ENCODE measurements at places on chromosomes 4 and X.

DNA sequence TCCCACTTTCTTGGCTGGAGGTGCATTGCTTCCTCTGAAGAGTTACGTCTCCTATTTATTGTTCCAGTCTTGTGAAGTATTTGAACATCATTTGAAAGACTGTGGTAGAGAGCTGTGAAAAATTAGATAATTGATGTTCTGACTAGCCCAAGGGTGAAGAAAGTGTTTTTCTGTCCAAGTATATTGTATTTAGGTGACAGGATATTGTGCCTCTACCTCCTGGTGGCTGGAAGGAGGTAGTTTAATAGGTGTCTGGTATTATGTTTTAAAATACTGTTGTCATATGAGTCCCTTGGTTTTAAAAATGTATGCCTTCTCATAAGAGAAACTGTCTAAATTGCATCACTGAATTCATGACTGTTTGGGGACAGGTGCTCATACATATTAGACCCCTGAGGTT lies 226.0 kb downstream of the SPRY1 start:
- H3K4me3 ChIP-seq, result no peak overlapping the region
- no peaks in the 10 kb centered on the region for H3K4me1 ChIP-seq
- H3K36me3 ChIP-seq, result no peaks in the 10 kb centered on the region

- no peak for DNase-seq
- no peaks in the 10 kb centered on the region for H3K36me3 ChIP-seq
These were observed 52.1 kb downstream of the VSIG4 start for GRCh38 chrX:65987811-65988210.

DNA sequence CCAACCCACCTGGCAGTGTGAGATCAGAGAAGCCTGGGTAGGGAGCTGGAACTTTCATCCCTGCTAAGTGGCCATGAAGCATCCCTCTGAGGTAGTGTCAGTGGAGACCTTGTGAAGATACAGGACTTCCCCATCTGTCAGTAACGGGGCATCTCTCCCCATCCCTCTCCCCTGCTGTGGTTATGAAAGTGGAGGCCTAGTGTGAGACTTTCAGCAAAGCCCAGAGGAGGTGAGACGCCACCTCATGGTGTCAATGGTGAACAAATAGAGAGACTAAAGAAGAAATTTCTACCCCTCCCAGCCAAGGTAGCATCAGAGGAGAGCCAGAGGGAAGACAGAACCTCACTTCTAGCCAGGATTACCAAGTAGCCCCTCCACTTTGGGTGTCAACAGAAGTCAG lies 150.2 kb downstream of the VEGFC start:
- no peak for DNase-seq
- H3K27me3 ChIP-seq, result no peaks in the 10 kb centered on the region
- H3K4me3 ChIP-seq, result no peak overlapping the region

DNA sequence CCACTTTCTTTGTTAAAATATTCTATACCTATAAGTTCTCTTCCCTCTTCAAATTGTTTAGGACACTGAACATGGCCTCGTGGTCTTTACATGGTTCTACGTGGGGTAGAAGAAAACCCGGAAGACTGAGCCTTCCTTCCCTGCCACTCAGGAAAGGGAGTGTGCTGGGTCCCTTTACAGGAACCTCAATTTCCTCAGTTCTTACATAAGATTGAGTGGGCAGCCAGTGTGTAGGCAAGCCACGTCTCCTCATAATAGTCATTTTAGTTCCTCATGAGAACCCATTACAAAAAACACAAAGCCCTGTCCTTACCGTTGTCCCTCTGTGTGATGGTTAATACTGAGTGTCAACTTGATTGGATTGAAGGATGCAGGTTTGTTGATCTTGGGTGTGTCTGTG lies 28.7 kb upstream of the SMIM10L2A start:
- H3K4me3 ChIP-seq, result no peak overlapping the region
- no peak overlapping the region for H3K27ac ChIP-seq
- H3K4me1 ChIP-seq, result no peaks in the 10 kb centered on the region
- no peaks in the 10 kb centered on the region for H3K36me3 ChIP-seq
- H3K27me3 ChIP-seq, result no peaks in the 10 kb centered on the region

GRCh38 chrX:27917713-27918500 lies 63.3 kb downstream of the DCAF8L1 start:
- no peak for DNase-seq
- H3K4me1 ChIP-seq, result no peaks in the 10 kb centered on the region
- H3K27ac ChIP-seq, result no peak overlapping the region
- no peaks in the 10 kb centered on the region for H3K36me3 ChIP-seq
- no peak overlapping the region for H3K4me3 ChIP-seq
- H3K27me3 ChIP-seq, result no peaks in the 10 kb centered on the region

DNA sequence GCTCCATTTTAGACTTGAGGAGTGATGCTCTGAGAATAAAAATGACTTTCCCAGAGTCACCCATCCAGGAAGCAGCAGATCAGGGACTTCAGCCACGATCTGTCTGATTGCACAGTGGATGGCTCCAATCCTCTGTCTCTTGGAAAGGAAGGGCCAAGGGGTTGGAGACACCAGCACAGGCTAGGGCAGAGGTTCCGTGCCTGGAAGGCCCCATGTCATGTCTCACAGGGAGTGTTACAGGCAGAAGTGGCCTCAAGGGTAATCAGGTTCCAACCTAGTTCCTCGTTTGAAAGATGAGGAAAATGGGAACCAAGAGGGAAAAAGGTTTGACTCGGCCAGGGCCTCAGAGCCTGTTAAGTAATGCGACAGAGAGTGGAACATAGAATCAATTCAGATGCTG lies 160.0 kb downstream of the EFNB1 start:
- H3K27me3 ChIP-seq, result no peaks in the 10 kb centered on the region
- no peaks in the 10 kb centered on the region for H3K4me1 ChIP-seq
- DNase-seq, result no peak
- peak overlapping the region; percentile 76 for H3K27ac ChIP-seq
- H3K36me3 ChIP-seq, result no peaks in the 10 kb centered on the region

DNA sequence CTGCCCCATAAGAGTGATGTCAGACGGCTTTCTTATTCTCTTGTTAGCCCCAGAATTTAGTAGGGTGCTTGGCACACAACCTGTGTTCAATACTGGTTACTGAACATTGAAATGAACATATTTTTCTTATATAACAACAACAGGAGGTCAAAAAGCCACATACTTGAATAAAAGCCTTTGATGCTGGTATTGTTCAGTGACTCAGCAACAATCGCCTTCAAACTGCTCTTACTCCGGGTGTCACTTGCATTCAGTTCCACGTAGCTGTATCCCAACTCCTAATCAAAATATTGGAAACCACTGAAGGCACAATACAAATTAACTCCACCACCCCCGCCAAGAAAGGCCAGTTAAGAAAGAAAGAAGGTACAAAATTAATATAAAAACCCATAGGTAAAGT lies 61.5 kb downstream of the RFC1 start:
- H3K27me3 ChIP-seq, result no peaks in the 10 kb centered on the region
- H3K4me1 ChIP-seq, result no peaks in the 10 kb centered on the region
- H3K4me3 ChIP-seq, result no peak overlapping the region
- DNase-seq, result no peak

GRCh38 chr4:143071351-143071750 lies 113.4 kb upstream of the USP38 start:
- DNase-seq, result no peak
- H3K27me3 ChIP-seq, result no peaks in the 10 kb centered on the region
- H3K4me3 ChIP-seq, result no peak overlapping the region
- no peak overlapping the region for H3K27ac ChIP-seq

GRCh38 chrX:106726485-106727437 lies at the start of gene RNF128:
RNF128 (plus strand) TSS chrX:106726701; CDS start chrX:106726914, 213 bp downstream.
- DNase-seq, result no peak
- H3K27ac ChIP-seq, result no peak within 1 kb of the TSS
- peak within 1 kb of the TSS; percentile 46 for H3K4me3 ChIP-seq
- H3K4me1 ChIP-seq, result peaks cover 11% of the 10 kb centered on the region
- H3K36me3 ChIP-seq, result no peaks in the 10 kb centered on the region

GRCh38 chr4:26454961-26455360 lies 35.3 kb downstream of the CCKAR start:
- no peaks in the 10 kb centered on the region for H3K36me3 ChIP-seq
- H3K4me3 ChIP-seq, result no peak overlapping the region
- no peaks in the 10 kb centered on the region for H3K27me3 ChIP-seq
- H3K27ac ChIP-seq, result no peak overlapping the region
- no peaks in the 10 kb centered on the region for H3K4me1 ChIP-seq

- no peak overlapping the region for H3K4me3 ChIP-seq
- H3K4me1 ChIP-seq, result peaks cover 5% of the 10 kb centered on the region
- H3K27me3 ChIP-seq, result peaks cover 9% of the 10 kb centered on the region
- no peak for DNase-seq
These were observed 220.1 kb downstream of the AFAP1 start for GRCh38 chr4:7719354-7720174.

DNA sequence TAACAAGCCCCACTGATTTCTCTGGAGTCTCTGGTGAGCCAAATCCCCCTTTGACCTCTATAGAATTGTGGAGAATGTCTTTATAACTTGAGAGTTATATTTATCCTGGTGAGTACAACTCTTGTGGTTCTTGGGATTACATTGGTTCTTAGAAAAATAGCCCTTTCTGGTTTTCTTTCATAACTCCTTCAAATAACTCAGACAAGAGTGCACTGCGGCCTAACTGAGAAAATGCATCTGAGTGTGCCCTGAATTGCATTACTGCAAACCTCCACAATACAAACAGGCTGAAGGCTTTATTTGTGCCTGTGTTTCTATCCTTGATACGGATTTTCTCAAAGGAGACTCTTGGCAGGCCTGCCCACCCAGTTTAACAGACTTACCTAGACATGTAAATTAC lies 2.7 kb downstream of the BEX3 start:
- H3K27me3 ChIP-seq, result no peaks in the 10 kb centered on the region
- H3K36me3 ChIP-seq, result no peaks in the 10 kb centered on the region
- no peak overlapping the region for H3K27ac ChIP-seq
- DNase-seq, result no peak
- H3K4me1 ChIP-seq, result peaks cover 6% of the 10 kb centered on the region

GRCh38 chrX:103376118-103376978 lies at the start of gene BEX3:
BEX3 (plus strand) TSS chrX:103376538; CDS start chrX:103377522, 984 bp downstream.
- peak within 1 kb of the TSS; percentile 88 for H3K27ac ChIP-seq
- no peaks in the 10 kb centered on the region for H3K36me3 ChIP-seq
- H3K27me3 ChIP-seq, result no peaks in the 10 kb centered on the region
- H3K4me3 ChIP-seq, result peak within 1 kb of the TSS; percentile 86
- H3K4me1 ChIP-seq, result no peaks in the 10 kb centered on the region
- DNase-seq, result peak; percentile 70

DNA sequence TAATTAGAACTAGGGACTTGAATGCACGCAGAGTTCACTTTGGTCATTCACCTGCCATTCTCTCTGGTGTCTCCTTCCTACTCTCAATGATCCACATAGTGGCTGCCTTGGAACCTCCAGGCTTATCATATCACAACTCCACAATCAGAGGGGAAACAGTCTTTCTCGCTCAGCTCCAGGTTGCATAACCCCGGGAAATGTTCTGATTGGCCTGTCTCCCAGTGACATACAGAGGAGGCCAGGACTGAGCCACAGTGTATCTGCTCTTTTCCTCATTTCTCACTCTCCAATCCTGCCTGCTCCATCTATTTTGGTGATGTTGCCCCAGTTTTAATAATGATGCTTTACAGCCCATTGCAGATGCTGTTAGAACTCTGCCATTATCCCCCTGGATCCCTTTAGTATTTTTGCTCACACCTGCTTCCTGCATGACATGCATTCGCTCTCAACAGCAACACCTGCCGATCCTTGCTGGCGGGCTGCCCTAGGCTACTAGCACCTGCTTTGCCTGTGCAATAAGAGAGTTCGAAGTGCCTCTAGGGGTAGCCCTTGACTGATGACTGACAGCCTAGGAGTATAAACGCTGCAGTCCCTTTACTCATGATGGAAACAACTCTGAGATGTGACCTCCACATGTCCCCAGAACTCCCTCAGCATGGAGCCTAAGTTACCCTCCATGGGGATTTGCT lies 211.3 kb upstream of the RPS6KA3 start:
- no peak for DNase-seq
- H3K4me1 ChIP-seq, result no peaks in the 10 kb centered on the region
- no peaks in the 10 kb centered on the region for H3K36me3 ChIP-seq
- no peaks in the 10 kb centered on the region for H3K27me3 ChIP-seq
- no peak overlapping the region for H3K27ac ChIP-seq
- H3K4me3 ChIP-seq, result no peak overlapping the region

DNA sequence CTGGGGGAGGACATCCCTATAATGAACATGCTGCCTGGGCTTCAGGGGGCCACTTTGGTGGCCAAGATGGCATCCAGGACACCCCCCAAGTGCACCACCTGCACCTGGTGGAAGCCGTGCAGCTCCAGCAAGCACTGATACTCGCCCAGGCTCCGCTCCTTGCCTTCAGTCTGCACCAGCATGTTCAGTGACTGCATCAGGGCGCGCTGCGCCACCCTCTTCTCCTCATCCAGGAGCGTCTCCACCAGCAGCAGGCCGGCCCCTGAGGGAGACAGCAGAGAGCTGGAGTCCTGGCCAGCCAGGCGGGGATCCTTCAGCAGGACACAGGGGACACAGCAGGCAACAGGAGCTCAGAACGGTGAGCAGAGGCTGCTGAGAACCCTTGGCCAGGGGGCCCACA lies 11.3 kb upstream of the SLC25A6 start:
- DNase-seq, result no peak
- H3K4me3 ChIP-seq, result no peak overlapping the region
- H3K27me3 ChIP-seq, result no peaks in the 10 kb centered on the region

GRCh38 chr4:8548731-8549351 lies 31.4 kb upstream of the GPR78 start:
- H3K27me3 ChIP-seq, result peaks cover 13% of the 10 kb centered on the region
- no peaks in the 10 kb centered on the region for H3K36me3 ChIP-seq
- H3K4me3 ChIP-seq, result no peak overlapping the region

DNA sequence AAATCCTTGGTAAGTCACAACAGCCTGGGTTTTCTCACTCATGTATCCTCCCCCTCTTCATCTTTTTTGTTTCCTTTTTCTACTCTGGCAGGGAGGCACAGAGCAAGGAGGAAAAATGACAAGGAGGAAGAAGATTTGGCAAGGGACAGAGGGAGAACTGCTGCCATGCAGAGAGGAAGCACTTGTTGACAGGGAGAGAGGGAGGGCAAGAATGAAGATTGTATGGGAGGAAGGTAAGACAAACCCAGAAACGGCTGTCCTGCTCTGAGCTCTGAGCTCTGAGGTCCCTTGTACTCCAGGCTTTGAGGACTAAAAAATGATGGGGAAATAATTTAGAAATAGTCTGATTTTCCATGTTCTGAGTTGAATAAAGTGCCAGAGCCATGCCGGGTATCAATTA lies 123.9 kb downstream of the DCHS2 start:
- DNase-seq, result no peak
- no peak overlapping the region for H3K4me3 ChIP-seq
- no peak overlapping the region for H3K27ac ChIP-seq
- H3K36me3 ChIP-seq, result no peaks in the 10 kb centered on the region

- DNase-seq, result no peak
- no peak overlapping the region for H3K4me3 ChIP-seq
- H3K4me1 ChIP-seq, result no peaks in the 10 kb centered on the region
These were observed 63.8 kb upstream of the ENPP6 start for GRCh38 chr4:184281231-184282139.

GRCh38 chr4:159048166-159048886 lies 54.6 kb upstream of the RAPGEF2 start:
- H3K27me3 ChIP-seq, result no peaks in the 10 kb centered on the region
- peaks cover 3% of the 10 kb centered on the region for H3K4me1 ChIP-seq
- H3K4me3 ChIP-seq, result peak overlapping the region; percentile 27
- H3K36me3 ChIP-seq, result no peaks in the 10 kb centered on the region
- H3K27ac ChIP-seq, result no peak overlapping the region

GRCh38 chr4:76192236-76192635 lies 21.4 kb downstream of the SCARB2 start:
- no peak overlapping the region for H3K4me3 ChIP-seq
- no peak overlapping the region for H3K27ac ChIP-seq
- peaks cover 35% of the 10 kb centered on the region for H3K4me1 ChIP-seq
- no peaks in the 10 kb centered on the region for H3K27me3 ChIP-seq

GRCh38 chr4:15951781-15952180 lies 11.2 kb downstream of the FGFBP2 start:
- H3K27ac ChIP-seq, result no peak overlapping the region
- no peaks in the 10 kb centered on the region for H3K4me1 ChIP-seq
- H3K4me3 ChIP-seq, result no peak overlapping the region

GRCh38 chr4:6539009-6539764 lies 35.8 kb upstream of the MAN2B2 start:
- no peak overlapping the region for H3K4me3 ChIP-seq
- H3K36me3 ChIP-seq, result no peaks in the 10 kb centered on the region
- H3K27me3 ChIP-seq, result peaks cover 28% of the 10 kb centered on the region
